Activated T-helper 2 cell treated with anti-CD3 and anti-CD28 coated beads, Interferon-gamma antibody, Interleukin-2, Interleukin-4, amounts not matched to agents 10 μg/mL and 5 μg/mL and 100 μg/mL, durations not matched to agents 14 hours and 24 hours and 36 hours (primary cell): ENCODE measurements at places on chromosomes 11 and 22.

DNA sequence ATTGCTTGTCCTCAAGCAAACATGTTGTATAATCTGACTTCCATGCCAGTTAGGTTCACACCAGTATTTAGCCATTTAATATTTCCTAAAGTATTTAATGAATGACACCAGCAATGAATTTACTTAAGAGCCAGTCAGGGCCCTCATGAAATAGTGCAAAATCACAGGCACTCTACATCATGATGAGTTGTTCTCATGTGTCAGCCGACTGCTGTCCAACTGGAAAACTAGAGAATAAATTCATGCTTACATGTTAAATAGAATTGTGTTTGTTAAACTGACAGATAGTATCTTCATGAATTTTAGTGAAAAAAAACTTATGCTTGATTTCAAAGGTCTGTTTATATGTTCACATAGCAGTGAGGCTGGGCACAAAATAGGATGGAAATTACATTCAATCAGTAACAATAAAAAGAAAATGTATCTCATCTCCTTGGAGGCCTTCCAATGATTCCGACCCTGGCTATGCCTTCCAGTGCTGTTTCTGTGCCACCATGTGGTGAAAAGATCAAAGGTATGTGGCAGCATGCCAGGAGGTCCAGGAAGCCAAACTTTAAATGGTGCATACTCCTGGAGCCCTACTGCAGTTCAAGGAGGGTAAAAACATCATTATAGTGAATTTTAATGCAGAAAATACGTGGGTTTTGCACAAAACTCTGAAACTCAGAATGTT, 45.2 kb downstream of the CTSC start:
- DNase-seq: no peak

GRCh38 chr11:58893899-58894298, 45.4 kb upstream of the GLYATL1 start:
- no peak for DNase-seq

DNA sequence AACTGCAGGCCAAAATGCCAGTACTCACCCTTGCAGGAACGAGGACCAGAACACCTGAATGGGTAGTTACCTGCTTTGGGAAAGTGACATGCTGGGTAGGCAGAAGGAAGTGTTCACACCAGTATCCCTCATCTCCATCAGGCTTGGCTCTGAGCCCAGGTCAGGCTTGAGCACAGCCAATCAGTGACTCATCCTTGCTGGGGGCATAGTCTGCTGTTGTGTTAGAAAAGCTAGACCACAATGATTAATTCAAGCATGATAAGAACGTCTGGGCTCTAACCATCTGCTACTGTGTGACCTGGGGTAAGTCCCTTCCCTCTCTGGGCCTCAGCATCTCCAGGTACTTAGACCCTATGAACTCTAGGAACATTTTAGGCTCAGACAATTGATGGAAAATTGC, 450.4 kb downstream of the MIAT start:
- no peak for DNase-seq

GRCh38 chr11:55172734-55173415, 89.1 kb upstream of the TRIM48 start:
- DNase-seq: no peak

GRCh38 chr11:70721006-70721405, 322.7 kb downstream of the CTTN start:
- DNase-seq: no peak

- DNase-seq: no peak
Measured at GRCh38 chr22:48979482-48979881, 848.2 kb downstream of the BRD1 start.
